ENCODE measurements at places on chromosomes 2 and 18. TPM values are rescaled to one million over a fixed set of nuclear protein-coding genes. Genes with fewer than 3 reads are reported as not detected.

SNTG2 gene
- total RNA-seq = not detected

PROKR1 gene
- not detected for total RNA-seq

DNA sequence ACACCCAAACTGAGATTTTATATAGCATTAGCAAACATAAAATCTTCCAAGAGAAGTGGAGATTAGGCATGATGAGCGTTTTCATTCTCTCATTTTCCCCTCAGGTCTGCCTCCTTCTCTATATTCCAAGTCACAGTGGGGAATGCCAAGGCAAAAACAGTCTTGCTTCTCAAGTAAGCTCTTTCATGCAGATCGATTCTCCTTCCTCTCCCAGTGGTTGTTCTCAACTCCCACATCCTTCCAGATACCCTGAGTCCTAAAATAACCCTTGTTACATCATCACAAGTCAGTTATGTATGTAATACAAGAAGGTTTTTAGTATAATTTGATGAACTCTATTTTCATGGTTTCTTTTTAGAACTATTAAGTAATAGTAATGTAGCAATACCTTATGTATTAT lies 150.6 kb downstream of the TXNL1 start:
- H3K4me1 ChIP-seq = no peaks in the 10 kb centered on the region
- H3K4me3 ChIP-seq = no peak overlapping the region
- no peak overlapping the region for H3K27ac ChIP-seq
- no peak for DNase-seq

KDM3A gene
- 52.6 TPM for total RNA-seq

SCN9A gene
- 0.07 TPM for total RNA-seq

GNAL gene
- total RNA-seq = 4.6 TPM

NT5C1B gene
- not detected for total RNA-seq

TSPYL6 gene
- not detected for total RNA-seq

- no peaks in the 10 kb centered on the region for H3K4me1 ChIP-seq
- no peak overlapping the region for H3K4me3 ChIP-seq
- H3K27ac ChIP-seq = no peak overlapping the region
- no peak for DNase-seq
These were observed 51.7 kb downstream of the ADI1 start for GRCh38 chr2:3467654-3468053.

- H3K36me3 ChIP-seq = no peaks in the 10 kb centered on the region
- no peak overlapping the region for H3K4me3 ChIP-seq
- no peaks in the 10 kb centered on the region for H3K4me1 ChIP-seq
These were observed 68.1 kb downstream of the SMAD4 start for GRCh38 chr18:51098082-51098481.

DNA sequence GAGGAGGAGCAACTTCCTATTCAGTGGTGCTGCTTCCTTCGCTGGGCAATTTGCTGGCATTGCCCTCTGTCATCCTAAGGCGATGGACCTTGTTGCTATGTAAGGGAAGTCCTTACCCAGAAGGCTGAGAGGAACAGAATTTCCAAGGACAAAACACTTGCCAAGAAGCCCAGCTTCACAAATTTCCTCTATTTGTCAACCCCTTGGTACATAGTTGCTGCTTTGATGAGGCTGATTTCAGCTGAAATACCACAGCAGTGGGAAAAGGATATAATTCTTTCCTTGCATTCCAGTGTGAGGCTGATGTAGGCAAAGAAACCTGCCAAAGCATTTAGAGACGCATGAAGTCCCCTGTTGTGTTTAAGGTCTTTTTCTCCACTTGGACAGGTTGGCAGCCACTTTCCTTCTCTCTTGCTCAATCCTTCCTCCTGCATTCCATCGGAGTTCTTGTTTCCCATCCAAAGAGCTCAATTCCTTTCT lies 16.4 kb upstream of the ST3GAL5 start:
- no peak for DNase-seq
- no peaks in the 10 kb centered on the region for H3K36me3 ChIP-seq
- no peak overlapping the region for H3K4me3 ChIP-seq
- H3K4me1 ChIP-seq = peaks cover 13% of the 10 kb centered on the region

STARD6 gene
- total RNA-seq = not detected
